NCI-H460 (cell line): ENCODE measurements at places on chromosomes 13 and 19.

- no peak for DNase-seq
Observed at GRCh38 chr19:48122421-48122820, 11.8 kb upstream of the PLA2G4C start.

GRCh38 chr13:111629926-111630325 lies 309.5 kb downstream of the TEX29 start:
- DNase-seq: no peak

DNA sequence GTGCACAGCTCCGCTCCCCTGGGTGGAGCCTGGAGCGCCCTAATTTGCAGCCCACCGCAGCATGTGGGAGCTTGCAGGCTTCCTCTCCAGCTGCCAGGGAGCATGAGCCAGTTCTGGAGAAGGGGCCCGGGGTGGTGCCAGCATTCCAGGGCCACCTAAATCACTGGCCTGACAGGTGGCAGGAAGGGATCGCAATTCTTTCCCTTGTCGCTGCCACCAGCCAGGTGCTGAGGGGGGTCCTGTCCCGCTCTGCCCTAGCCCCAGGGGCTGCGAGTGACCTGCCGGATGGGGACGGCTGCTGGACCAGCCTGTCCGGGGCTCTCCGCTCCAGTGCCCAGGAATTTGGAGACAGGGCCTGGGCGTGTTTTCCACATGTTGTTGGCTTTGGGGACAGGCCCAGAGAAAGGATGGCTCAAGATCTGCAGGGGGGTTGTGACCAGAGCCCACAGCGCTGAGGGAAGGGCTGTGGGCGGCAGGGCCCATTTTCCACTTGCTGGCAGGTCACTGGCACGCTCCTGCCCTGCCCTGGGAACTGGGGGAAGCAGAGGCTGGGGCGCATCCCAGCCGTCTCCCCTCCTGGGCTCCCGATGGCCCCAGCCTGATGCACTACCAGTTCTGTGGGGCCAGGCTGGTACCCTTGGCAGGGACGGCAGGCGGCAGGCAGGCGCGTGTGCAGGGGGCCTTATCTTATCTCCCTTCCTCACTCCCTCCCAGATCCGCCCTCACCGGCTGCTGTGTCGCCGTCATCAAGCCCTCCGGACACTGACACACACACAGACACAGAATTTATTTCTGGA lies 9.5 kb downstream of the NDUFA11 start:
- no peak for DNase-seq

DNA sequence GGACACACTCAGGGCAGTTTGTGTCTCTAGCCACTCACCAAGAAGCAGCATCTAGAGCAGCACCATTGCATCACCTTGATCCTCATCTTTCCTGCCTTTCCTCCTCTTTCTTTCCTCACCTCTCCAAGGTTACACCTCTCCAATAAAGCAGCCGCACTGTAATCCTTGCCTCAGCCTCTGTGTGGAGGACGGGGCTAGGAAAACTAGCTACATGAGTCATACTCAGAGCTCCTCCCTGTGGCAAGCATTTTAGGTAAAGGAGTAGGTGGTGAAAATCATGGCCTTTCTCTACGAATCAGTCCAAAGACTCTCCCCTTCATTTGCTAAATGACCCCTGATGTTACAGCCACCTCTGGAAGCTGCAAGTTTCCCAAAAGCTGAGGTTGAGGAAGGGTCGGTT lies 108.9 kb downstream of the DNAJC15 start:
- peak; percentile 45 for DNase-seq

DNA sequence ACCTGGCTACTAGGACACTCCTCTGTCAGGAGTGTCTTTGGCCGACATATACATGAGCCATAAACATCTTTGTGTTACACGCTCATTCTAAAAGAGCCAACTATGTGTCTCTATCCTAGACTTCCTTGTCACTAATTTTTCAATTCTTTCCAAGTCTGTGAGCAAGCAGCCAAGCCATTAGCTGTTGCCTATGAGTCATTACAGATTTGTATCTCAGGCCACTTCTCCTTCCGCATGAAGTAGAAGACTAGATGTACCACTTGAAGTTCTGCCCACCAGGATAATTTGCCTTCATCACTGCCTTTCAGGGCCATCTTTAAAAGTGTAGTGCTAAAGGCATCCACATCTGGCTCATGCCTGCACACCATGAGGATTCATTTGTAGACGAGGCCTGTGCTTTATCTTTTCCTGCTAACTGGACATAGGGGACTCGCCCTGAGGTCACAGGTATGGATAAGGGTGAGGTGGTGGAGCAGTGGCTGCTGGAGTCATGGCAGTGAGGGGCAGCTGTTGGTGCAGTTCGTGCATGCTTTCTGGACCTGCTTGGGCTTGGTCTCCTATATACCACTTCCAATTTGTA lies 126.1 kb upstream of the KL start:
- DNase-seq: no peak

DNA sequence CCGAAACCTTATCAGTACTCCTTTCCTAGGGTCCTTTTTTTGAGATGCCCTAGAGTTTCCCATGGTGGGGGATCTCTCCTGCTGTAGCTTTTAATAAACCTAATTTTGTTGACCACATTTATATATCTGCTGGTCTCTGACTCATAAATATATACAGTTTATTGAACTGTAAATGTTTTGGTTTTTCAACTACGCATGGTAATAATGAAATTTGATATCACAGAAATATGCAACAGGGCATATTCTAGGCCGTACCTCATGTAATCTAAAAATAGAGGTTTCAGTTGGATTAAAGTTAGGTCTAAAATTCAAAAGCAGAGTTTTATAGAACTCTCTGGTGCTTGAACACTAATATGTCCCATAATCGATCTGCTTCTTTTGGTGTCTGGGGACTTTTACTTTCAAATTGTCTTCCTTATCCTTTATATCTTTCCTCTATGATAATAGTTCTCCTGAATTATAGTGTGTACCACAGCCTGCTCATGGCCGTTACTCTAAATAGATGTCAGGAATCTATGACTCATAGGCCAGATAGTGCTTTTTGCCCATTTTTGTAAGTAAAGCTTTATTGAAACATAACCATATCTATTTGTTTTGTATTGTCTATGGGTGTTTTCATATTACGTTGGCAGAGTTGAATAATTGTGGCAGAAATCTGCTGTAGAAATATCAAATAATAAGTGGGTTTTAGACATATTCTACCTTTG lies 324.8 kb upstream of the PCDH9 start:
- no peak for DNase-seq

GRCh38 chr13:99302637-99303505 lies 4.3 kb downstream of the GPR183 start:
- no peak for DNase-seq

DNA sequence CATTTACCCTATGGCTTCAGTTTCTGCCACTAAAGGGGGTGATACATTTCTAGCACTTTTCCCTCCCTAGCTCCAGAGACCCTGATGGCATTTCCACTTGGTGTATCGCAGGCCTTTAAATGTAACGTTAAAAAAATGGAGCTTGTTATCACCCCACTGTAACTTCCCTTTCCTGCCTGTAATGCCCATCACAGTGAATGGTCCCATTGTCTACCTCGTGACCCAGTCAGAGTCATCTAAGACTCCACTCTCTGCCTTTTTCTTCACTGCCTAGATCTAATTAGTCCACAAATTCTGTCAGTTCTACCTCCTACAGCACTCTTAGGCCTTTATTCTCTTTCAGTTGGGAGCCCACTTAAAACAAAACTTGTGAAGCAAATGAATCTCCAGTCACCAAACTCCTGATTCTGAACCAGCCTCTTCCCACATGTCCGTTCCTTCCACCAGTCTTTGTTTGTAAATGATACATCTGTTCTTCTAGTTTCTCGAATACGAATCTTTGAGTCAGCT lies 64.8 kb downstream of the NHLRC3 start:
- DNase-seq: no peak

- DNase-seq: no peak
Observed at GRCh38 chr13:35747594-35747993, 271.1 kb upstream of the MAB21L1 start.

- no peak for DNase-seq
Observed at GRCh38 chr13:33817513-33817900, 442 bp upstream of the RFC3 start.

- DNase-seq: no peak
Observed at GRCh38 chr13:36866232-36866631, 47.2 kb downstream of the RFXAP start.

GRCh38 chr13:30923418-30923817 lies 9.0 kb upstream of the TEX26 start:
- DNase-seq: no peak

DNA sequence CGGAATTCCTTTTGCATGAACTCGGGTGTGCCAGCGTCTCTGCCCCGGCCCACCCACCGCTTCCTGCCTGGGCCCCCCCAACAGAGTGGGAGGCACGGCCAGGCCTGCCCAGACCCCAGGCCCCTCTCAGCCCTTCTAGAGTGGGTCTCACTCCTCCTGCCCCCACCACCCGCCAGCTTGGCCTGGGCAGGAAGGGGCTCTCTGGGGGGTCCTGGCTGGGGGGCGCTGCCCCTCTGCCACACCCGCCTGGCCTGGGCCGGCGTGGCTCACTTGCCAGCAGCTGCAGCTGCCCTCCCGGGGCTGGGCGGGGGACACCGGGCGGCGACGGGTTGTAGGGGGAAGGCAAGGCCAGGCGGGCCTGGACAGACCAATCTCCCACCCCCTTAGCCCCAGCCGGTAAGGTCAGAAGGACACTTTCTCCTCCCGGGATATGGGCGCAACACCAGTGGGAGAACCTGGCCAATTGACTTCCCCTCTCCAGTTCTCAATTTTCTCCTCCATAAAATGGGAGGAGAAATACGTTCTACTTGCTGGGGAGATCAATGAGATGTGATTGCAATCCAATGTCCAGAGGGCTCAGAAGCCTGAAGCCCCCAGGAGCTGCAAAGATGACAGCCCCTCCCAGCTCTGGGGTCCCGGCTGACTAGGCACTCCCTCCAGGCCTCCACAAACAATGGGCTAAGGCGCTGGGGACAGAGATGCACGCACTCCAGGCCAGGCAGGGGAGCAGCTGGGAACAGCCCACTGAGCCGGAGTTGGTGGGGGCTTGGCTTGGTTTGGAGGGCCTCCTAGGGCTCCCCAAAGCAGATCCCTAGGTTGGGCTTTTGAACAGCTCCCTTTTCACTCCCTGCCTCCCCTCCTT lies 2.4 kb downstream of the CRLF1 start:
- no peak for DNase-seq

- DNase-seq: no peak
Observed at GRCh38 chr13:113179374-113180230, 21.2 kb downstream of the PROZ start.

DNA sequence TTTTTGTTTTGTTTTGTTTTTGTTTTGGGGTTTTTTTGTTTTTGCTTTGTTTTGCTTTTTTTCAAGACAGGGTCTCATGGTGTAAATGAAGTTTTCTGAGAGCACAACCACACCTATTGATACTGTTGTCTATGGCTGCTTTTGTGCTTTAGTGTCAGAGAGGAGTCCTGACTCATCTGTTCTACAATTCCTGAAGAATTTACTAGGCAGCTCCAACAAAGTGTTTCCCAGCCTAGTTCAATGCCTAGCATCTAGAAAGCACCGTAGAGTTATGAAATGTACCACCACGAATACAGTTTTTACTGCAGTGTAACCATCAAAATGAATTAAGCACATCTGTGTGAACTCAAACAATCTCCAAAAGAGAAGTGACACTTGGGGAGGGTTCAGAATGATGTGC lies 21.2 kb downstream of the SAFB start:
- no peak for DNase-seq

- DNase-seq: no peak
Observed at GRCh38 chr19:33499248-33499647, 22.3 kb downstream of the PEPD start.

- peak; percentile 63 for DNase-seq
Observed at GRCh38 chr13:46288570-46289259, 77.0 kb downstream of the LRRC63 start.

DNA sequence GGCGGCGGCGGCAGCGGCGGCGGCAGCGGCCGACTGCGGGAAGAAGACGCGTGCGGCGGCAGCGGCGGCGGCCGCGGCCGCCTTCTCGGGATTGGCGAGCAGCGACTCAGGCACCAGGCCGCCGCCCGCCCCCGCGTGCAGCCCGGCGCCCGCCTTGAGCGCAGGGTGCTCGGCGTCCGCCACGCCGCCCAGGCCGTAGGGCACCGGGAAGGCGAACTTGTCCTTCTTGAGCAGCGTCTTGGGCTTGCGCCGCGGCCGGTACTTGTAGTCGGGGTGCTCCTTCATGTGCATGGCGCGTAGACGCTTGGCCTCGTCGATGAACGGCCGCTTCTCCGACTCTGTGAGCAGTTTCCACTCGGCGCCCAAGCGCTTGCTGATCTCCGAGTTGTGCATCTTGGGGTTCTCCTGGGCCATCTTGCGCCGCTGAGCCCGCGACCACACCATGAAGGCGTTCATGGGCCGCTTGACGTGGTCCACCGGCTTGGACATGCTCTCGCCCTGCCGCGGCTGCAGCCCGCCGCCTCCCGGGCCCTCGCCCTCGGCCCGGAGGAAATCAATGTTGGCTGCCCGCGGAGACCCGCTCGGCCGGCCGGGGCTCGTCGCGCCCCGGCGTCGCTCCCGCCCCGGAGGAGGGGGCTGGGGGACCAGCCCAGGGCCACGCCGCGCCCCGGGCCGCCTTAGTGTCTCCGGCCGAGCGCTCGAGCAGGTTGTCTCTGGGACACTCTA lies 621 bp downstream of the SOX21 start:
- no peak for DNase-seq

DNA sequence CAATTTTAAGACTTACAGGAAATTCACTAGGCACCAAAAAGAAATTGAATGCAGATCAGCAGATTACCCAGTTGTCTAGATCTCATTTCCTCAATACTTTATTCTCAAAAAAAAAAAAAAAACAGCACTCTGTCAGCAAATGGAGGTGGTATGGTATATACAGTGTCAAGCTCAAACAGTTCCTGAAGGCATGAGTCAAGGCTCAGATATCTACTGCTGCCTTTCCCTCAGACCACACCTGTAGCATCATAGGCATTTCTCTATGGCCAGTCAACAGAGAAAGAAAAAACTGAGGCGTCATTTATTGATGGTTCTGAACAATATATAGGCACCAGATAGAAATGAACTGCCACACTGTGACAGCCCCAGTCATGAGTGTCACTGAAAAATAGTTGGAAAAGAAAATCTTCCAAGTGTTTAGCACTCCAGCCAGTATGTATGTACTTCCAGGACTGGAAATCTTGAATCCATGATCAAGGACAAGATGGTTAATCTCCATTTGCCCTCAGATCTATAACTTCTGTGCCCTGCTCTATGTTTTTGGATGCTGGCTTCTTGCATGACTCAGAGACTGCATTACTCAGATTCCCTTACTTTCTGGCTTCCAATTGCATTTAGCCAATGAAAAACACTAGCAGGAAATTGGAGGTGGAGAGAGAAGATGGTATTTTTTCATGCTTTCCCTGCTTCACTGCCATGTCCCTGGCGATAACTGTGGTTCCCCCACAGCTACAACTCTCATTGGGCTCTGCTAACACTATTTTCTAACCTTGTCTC lies 8.4 kb upstream of the COG3 start:
- no peak for DNase-seq

- no peak for DNase-seq
Observed at GRCh38 chr19:44092108-44092507, 2.1 kb upstream of the ZNF224 start.
